DMS79 (cell line): ENCODE measurements at places on chromosomes 16 and 17.

DNA sequence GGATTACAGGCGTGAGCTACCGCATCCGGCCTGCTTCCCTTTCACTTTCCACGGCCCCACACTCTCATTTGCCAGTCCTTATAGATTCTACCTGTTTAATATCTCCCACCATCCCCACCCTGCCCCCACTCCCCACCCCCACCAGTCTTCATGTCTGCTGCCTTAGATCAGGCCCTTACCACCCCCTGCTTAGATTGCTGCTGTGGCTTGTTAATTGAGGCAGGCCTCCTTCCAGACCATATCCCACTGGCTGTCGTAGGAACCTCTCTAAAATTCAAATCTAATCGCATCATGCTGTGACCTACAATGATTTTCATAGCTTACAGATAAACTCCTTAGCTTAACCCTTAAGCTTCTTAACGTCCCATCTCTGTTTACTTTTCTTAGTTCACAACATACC, 4.9 kb downstream of the IQCK start:
- no peak for DNase-seq

GRCh38 chr17:6943406-6943805, 52.4 kb upstream of the ALOX12 start:
- DNase-seq = no peak

DNA sequence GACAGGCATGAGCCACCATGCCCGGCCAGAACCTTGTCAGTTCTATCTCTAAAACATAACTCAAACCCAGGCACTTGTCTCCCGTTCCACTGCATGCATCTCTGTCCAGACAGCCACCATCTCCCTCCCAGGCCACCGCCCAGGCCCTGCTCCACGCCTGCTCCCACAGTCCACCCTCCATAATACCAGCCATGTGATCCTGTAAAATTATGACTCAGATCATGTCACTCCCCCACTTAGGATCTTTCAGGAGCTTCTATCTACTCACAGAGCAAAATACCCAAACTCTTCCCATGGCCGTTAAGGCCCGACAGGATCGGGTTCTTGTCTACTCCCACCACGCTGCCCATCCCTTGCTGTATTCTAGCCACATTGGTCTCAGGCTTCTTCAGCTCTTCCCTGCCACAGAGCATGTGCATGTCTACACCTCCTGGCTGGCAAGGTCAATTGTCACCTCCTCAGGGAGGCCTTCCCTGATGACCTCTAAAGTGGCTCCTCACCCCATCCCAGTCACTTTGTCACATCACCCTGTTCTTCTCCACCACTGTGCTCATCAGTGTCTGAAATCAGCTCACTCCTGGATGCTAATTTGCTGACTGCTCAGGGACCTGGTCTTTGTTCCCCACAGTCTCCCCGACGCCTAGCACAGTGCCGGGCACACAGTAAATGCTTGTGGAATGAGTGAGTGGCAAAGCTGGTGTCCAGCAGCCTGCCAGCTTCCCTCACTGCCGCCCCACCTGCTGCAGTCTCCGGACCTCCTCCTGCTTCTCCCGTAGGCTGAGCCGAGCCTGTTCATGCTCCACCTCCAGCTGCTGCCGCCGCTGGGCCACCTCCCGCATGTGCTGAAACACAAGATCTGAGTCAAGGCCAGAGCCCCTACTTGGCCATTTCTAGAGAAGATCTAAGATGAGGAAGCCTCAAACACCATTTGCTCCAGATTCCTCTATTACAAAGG, 6.7 kb downstream of the TSPOAP1 start:
- no peak for DNase-seq

- no peak for DNase-seq
Observed at GRCh38 chr17:13626703-13627102, 25.0 kb upstream of the HS3ST3A1 start.
